ENCODE measurements at places on chromosomes 7 and 10.

- no peak for DNase-seq
Observed at GRCh38 chr7:17622451-17622850, 317.8 kb downstream of the SNX13 start.

DNA sequence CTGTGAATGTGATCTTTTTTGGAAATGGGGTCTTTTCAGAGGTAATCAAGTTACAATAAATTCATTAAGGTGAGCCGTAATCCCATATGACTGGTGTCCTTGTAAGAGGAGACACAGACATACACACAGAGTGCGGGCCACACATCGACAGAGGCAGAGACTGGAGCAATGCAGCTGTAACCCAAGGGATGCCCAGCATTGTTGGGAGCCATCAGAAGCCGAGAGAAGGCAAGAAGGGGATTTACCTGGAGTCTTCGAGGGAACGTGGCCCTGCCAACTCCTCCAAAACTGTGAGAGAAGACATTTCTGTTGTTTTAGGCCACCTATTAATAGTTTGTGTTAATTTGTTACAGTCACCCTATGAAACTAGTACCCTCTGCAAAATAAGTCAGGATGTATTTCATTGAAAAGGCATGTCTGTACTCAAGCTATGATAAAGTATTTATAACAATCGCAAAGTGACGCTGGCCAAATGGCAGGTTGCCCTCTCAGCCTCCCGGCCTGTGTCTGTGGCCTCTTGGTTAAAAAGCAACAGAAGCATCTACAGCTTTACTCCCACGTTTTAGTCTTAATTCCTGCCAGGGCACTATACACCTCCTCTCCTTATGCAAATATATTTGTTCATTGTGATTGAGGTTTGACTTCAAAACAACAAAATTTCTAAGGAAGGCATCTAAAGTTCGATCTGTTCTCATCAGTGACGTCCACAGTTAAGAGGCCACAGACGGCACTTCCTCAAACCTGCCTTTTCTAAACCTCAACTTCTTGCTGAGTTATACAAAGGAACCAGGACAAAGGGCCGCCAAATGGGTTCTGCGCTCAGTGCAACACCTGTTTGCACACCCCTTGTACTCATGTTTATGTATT, 46.8 kb downstream of the HIPK2 start:
- no peak for DNase-seq

- DNase-seq: no peak
Observed at GRCh38 chr10:128304271-128304670, 178.0 kb upstream of the MKI67 start.

GRCh38 chr7:11969643-11970042, 137.6 kb upstream of the THSD7A start:
- no peak for DNase-seq

GRCh38 chr10:21572578-21572977, 38.5 kb downstream of the MLLT10 start:
- no peak for DNase-seq
